Esophagus muscularis mucosa (tissue), 4 donors: ENCODE measurements at places on chromosomes 3 and 15. TPM values are rescaled to one million over a fixed set of nuclear protein-coding genes. Genes with fewer than 3 reads are reported as not detected.

- no peak for DNase-seq
These were observed 51.6 kb upstream of the MRPS22 start for GRCh38 chr3:139292192-139292591.

- DNase-seq = no peak
These were observed 5.6 kb downstream of the CCDC9B start for GRCh38 chr15:40334941-40335795.

DNA sequence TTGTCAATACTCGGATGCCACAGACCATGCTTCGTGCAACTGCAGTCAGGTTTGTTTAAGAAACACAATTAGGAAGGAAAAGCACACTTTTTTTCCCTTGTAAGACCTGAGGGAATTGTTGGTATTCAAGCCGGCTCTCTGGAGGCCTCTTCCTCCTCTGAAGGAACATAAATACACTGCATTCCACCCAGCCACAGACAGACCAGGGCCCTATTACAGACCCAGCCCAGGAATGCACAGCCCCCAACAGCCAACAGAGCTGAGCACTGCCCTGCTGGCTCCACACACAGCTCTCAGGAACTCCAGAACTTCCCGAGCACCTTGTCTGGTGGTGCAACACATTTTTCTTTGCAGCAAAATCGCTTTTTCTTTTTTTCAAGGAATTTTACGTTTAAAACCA is 488.7 kb upstream of the PROK2 start:
- DNase-seq = no peak

DNA sequence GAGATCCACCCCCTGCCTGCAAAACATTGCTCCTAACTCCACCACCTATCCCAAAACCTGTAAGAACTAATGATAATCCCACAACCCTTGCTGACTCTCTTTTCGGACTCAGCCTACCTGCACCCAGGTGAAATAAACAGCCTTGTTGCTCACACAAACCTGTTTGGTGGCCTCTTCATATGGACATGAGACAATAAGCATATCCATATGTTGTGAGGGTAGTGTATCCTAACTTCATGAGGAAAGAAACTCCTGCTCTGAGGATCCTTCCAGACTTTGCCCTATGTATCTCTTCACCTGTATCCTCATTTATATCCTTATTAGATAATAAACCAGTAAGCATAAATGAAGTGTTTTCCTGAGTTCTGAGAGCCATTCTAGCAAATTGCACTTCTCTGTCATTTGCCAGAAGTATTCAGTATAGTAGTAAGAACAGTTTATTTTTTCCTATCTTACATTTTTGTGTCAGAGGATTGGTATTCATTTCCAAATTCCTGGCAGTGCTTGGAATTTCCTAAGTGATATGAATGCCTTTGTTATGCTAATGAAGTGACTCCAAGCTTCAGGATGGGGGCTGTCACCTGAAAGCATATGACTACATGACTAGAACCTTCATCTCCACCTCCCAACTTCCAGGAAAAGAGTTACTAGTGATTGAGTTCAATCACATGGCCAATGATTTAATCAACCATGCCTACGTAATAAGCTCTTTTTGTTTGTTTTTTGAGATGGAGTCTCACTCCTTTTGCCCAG is 30.2 kb downstream of the TTBK2 start:
- no peak for DNase-seq

GRCh38 chr3:55661571-55661970 is 174.5 kb upstream of the WNT5A start:
- no peak for DNase-seq

DNA sequence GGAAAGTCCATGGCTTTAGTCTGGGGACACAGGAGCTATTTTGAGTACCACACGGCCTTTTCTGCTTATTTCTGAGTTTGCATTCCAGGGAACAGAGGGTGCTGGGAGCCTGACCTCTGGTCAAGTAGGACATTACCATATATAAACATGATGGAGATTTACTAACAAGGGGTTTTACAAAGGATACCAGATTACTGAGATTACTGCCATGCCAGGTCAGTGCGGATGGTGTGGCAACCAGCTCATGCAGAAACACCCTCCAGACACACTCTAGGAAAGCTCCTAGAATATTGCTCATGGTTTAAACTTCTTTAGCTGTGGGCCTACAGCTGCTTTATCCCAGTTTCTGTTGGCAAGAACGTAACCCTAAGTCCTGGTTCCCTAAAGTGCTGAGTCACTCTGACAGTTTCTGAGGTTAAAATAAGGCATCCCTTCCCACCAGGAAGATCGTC is 54.3 kb upstream of the AGTR1 start:
- no peak for DNase-seq

DNA sequence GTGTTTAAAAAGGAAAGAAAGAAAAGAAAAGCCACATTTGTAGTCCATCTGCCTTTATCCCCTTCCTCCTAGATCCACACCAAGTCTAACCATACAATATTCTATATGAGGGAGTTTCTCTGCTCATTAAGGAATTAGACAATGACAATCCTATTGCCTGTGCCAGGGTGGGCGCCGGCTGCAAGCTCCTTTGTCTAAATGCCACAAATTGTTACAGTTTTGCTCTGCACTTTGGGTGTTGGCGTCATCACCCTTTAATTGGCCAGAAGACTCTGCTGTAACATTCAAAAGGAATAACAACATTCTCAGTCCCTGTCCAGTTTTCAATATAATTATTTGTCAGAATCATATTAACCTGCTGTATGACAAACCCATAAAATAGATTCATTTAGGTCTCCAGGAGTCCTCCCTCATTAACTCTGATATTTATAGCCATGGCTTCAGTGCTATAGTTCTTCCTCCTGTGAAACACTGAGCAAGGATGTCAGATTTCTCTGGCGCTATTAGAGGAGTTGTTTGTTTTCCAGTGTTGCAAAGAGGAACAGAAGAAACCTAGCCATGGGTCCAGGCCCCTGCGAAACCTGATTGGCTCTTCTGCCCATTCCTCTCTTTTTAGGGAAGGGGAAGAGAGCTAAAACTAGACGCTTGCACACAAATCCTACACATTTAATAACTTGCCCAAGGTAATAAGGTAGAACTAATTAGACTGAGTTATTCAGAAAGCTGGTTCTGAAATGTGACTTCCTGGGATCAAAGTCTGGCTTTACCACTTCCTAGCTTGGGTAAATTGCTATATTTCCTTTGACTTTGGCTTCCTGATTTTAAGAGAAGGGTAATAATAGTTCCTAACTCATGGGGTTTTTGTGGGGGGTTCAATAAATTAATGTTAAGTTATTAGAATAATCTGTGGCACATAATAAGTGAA is 112.4 kb downstream of the CD47 start:
- no peak for DNase-seq

DNA sequence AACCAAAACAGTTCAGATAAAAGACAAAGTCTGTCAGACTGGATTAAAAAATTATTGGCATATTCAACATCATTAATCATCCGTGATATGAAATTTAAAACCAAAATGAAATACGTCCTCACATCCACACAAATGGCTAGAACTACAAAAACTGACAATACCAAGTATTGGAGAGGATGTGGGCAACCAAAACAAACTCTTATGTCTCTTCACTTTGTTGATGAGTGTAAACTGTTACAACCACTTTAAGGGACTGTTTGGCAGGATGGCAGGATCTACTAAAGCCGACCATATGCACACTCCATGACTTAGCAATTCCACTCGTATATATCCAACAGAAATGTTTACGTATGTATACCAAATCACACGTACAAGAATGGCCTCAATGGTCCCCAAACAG is 24.8 kb upstream of the C15orf40 start:
- DNase-seq = no peak

GRCh38 chr3:153752405-153753027 is 368.7 kb upstream of the ARHGEF26 start:
- DNase-seq = no peak

GRCh38 chr3:128094295-128095151 is 29.1 kb downstream of the RUVBL1 start:
- no peak for DNase-seq

DNA sequence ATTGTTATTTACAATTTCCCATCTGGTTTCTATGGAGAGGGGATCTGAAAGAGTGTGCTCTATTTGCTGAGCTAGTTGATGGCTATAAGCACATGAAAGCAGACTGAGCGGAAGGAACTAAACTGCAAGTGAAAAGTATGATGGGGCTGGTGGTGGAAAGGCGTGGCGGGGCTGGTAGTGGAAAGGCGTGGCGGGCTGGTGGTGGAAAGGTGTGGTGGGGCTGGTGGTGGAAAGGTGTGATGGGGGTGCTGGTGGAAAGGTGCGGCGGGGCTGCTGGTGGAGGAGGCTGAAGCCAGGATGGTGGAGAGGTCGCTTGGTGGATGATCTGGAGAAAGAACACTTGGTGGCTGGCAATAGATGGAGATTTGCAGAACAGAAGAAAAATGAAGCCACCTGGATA is 136.7 kb downstream of the FMN1 start:
- no peak for DNase-seq

DNA sequence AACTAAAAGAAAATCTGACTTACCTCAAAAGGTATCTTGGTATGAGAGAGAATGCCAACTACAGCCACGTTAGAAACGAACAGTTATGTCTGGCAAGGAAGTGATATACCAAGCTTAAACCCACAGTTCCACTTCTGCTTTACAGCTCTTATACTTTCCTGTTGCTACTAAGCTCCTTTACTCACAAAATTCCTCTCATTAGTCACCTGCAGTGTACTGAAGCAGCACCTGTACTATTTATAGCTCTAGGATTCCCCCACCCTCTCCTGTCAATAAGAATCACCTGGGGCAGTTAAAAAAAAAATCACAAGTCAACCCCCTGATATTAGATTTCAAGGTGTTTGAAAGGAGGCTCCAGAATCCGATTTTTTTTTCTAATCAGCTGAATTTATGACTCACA is 2.9 kb upstream of the TMEM266 start:
- no peak for DNase-seq

DNA sequence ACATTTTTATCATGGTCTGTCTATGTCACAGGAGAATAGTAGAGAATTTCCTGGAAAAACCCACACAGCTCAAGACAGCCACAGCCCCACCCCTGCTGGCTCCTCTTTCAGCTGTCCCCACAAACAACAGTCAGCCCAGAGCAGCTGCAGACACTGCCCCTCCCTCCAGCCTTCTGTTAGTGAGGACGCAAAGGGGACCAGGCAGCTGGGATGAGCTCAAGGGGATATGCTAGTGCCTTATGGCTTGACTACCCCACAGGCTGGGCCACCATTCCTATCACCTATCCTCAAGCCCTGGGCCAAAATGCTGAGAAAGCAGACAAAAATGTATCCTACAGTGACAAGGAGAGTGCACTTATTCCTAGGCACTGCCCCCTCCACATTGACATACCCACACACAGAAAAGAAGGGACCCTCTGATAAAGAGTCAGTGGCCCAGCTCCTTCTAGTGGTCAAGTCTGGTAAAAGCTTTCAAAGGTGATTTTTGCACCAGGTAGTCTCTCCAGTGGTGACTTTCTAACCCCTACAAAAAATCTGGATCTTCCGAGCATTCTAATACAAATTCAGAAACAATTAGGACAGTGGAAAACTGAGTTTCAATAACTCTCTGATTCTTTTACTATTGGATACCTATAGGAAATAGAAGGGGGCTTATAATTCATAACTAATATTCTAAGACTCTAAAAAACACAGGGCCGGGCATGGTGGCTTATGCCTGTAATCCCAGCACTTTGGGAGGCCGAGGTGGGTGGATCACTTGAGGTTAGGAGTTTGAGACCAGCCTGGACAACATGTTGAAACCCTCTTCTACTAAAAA is 3.0 kb upstream of the MAP1A start:
- DNase-seq = no peak

- DNase-seq = no peak
These were observed 17.4 kb downstream of the GPR160 start for GRCh38 chr3:170055209-170055608.

DNA sequence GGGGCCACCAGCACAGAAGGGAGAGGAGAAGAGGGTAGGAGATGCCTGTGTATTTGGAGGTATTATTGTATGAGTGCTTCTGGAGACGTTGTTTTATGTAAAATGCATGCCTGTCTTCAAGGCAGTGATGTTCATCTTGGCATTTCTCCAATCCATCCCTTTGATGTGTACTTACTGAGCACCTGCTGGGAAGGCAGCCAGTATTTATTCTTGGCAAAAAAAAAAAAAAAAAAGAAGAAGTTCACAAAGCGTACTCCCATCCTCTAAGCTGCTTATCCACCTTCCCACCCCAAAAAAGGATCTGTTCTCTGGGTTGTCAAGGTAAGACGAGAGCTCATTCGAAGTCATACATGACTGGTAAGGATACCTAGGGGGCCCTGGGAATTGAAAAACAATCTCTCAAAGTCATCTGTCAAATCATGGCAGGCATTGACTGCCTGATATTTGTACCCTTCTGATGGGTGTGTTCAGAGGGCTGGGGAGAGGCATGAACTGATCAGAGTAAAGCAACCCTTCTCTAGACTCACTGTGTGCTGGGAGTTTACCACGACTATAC is 30.0 kb upstream of the SLC6A1 start:
- no peak for DNase-seq

GRCh38 chr15:100713163-100713867 is 110.9 kb downstream of the ASB7 start:
- no peak for DNase-seq

DNA sequence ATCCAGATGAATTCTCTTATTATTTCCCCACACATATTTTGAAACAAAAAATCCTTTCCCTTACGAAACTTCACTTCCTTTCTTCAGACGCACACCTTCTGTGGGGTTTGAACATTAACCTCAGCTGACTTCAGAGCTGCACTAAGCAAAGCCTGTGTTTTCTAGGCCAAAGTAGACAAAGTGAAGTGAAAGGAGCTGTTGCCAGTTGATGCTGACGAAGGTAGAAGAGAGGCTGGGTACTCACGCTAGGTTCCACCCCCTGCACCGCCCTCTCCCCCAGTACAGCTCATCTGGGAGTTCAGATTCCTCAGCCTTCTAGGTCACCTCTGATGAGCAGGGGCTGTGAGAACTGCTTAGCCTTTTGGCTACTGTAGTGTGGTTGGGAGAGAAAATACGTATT is 24.1 kb downstream of the DUT start:
- no peak for DNase-seq

DNA sequence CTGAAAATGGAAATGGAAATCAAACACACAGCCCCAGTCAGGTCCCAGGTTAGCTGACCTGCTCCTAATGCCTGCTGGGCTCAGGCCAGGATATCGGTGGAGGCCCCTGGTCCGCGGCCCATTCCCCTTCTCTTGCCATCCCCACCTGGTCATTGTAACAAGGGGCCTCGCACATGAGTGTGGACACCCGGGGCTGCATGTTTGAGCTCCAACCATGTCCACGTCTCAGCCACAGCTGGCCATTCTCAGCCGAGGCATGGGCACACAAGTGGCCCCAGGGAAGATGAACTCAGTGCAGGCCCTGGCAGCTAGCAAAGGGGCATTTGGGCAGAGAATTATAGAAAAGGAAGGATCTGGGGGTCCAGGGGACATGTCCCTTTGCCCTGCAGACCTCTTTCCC is 41.7 kb downstream of the FAM174B start:
- no peak for DNase-seq

TRIM42 gene
- total RNA-seq = not detected

COLQ gene
- total RNA-seq = 1.2 TPM

ESYT3 gene
- total RNA-seq = 1.1 TPM

ACTC1 gene
- total RNA-seq = 8.3 TPM

CYP8B1 gene
- total RNA-seq = not detected

LYZL4 gene
- total RNA-seq = not detected

MRAS gene
- total RNA-seq = 59.2 TPM

DPPA4 gene
- total RNA-seq = not detected
